Fibroblast of villous mesenchyme (primary cell): ENCODE measurements at places on chromosomes 7 and 10. TPM values are rescaled to one million over a fixed set of nuclear protein-coding genes. Genes with fewer than 3 reads are reported as not detected.

STK32C gene
- total RNA-seq: 8.6 and 11.9 TPM in 2 replicates

NPY4R2 gene
- not detected in 2 replicates for total RNA-seq

DYNC1I1 gene
- total RNA-seq: 0.43 and 1.9 TPM in 2 replicates

PARD3 gene
- 38.7 and 44.0 TPM in 2 replicates for total RNA-seq

DNA sequence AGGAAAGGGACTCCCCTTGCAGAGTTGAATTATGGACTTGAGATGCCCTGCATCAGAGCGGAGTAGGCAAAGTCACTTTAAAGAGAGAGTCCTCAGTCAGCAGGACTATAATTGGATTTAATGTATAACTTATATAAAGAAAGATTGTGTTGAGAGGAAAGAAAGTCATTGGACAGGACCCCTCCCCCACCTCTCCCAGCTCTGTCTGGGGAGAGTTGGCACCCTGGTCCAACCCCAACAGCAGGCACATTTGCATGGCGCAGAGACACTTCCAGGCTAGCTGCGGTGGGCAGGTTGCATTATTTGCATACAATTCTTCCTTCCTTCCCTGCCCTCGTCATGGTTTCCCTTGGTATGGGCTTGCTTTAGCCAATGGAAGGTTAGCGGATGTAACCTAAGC lies 46.1 kb upstream of the NPTX2 start:
- no peak for DNase-seq

DNA sequence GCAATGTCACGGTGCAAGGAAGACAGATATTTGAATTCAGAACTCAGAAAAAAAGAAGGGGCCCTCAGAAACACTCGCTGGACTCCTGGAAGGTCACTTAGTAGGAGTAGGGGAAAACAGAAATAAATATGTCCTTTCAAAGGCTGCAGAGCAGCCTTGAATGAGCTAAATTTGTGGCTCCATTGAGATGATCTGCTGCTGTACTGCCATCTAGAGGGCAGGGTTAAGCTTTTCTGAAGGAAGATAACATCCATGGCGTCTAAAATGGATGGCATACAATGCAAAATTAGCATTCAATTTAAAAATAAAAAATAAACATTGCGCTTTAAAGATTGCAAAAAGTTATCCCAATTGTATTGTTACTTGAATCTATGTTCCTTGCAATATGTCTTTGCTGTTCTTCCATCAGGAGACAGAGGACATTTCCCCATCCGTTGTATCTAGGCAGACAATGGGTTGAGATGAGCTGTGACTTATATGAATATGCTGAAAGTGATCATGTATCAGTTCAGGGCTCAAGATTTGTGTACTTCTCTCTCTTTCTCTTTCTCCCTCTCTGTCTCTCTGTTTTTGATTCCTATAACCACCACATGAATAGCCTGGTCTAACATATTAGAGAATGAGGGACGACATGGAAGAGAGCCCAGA lies 642.2 kb downstream of the SH2D4B start:
- DNase-seq: no peak

GRCh38 chr10:99754670-99755069 lies 22.6 kb downstream of the CUTC start:
- DNase-seq: peak; percentile 18

DNA sequence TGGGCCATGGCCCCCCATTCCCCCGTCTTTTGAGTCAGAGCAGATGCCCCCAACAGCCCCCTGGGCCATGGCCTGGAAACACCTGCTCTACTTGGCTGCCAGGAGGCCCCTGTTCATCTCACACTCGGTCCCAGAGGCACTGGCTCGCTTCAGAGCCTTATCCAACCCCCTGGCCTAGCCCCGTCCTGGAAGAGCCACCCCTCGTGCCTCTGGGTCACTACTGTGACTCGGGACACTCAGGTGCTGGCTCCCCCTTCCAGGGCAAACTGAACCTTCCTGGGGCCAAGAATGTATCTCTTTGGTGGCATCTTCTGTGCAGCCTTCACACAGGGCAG lies 7.0 kb downstream of the POLR2J start:
- DNase-seq: no peak

- no peak for DNase-seq
Observed at GRCh38 chr7:157430721-157431120, 93.9 kb downstream of the DNAJB6 start.

GRCh38 chr10:30058570-30059132 lies 735 bp downstream of the JCAD start:
- DNase-seq: no peak

DNA sequence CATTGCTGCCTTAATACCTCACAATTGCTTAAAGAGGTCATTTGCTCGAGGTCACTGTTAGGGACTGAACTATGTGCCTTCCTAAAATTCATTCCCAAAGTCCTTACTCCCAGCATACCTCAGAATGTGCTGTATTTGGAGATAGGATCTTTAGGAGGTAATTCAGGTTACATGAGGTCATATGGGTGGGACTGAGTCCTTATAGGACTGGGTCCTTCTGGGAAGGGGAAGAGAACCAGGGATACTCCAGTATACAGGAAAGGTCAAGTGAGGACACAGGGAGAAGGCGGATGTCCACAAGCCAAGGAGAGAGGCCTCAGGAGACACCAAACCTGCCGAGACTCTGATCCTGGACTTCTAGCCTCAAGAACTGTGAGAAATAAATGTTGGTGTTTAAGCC lies 253.3 kb downstream of the PRPF18 start:
- DNase-seq: no peak

DNA sequence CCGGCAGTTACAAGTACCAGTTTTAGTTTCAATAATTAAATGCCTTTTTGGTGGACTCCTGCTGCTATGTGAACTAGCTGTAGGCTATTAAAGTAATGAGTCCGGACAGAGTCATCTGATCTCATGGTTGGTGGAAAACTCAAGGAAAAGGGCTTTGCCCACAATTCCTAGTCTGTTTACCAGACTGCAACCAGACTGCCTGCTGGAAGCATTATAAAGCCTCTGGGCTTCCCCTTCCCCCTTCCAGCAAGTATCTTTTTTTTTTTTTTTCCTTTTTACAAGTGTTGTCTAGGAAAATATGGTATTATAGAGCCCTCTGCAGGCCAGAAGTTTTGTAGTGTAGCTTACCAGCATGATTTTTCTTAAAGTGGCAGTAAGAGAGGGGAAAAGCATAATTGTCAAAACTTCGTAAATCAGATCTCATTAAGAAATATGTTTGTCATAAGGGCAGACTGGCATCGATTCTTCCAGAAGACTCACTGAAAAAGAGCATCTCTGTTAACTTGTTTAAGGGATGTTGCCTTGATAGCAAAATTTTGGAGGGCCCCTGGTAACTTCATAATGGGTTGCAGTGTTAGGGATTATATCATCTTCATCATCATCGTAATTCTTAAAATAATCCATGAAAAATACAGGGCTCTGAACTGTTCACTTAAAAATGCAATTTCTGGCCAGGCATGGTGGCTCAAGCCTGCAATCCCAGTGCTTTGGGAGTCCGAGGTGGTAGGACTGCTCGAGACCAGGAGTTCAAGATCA lies 181.3 kb downstream of the TAX1BP1 start:
- DNase-seq: peak; percentile 94

- DNase-seq: peak; percentile 23
Observed at GRCh38 chr7:46387646-46388045, 466.6 kb upstream of the IGFBP3 start.

- DNase-seq: peak; percentile 40
Observed at GRCh38 chr7:2651336-2651735, 19.6 kb downstream of the TTYH3 start.
